ENCODE measurements at places on chromosomes 1 and 21.

DNA sequence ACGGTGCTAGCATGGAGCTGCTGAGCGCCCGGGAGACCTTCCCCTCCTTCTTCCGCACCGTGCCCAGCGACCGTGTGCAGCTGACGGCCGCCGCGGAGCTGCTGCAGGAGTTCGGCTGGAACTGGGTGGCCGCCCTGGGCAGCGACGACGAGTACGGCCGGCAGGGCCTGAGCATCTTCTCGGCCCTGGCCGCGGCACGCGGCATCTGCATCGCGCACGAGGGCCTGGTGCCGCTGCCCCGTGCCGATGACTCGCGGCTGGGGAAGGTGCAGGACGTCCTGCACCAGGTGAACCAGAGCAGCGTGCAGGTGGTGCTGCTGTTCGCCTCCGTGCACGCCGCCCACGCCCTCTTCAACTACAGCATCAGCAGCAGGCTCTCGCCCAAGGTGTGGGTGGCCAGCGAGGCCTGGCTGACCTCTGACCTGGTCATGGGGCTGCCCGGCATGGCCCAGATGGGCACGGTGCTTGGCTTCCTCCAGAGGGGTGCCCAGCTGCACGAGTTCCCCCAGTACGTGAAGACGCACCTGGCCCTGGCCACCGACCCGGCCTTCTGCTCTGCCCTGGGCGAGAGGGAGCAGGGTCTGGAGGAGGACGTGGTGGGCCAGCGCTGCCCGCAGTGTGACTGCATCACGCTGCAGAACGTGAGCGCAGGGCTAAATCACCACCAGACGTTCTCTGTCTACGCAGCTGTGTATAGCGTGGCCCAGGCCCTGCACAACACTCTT, 1.1 kb downstream of the TAS1R3 start:
- no peak for DNase-seq

DNA sequence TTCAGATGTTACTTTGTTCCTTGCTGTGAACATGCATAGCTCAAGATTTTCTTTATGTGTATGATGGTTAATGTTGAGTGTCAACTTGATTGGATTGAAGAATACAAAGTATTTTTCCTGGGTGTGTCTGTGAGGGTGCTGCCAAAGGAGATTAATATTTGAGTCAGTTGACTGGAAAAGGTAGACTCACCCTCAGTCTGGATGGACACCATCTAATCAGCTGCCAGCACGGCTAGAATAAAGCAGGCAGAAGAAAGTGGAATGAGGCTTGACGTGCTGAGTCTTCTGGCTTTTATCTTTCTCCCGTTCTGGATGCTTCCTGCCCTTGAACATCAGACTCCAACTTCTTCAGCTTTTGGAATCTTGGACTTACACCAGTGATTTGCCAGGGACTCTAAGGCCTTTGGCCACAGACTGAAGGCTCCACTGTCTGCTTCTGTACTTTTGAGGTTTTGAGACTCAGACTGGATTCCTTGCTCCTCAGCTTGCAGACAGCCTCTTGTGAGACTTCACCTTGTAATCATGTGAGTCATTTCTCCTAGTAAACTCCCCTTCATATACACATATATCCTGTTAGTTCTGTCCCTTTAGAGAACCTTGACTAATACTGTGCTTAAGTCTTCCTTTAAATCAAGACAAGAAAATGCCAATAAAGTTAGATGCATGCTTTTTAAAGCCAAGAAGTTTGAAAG, 626.6 kb downstream of the KCNT2 start:
- DNase-seq: peak; percentile 28

DNA sequence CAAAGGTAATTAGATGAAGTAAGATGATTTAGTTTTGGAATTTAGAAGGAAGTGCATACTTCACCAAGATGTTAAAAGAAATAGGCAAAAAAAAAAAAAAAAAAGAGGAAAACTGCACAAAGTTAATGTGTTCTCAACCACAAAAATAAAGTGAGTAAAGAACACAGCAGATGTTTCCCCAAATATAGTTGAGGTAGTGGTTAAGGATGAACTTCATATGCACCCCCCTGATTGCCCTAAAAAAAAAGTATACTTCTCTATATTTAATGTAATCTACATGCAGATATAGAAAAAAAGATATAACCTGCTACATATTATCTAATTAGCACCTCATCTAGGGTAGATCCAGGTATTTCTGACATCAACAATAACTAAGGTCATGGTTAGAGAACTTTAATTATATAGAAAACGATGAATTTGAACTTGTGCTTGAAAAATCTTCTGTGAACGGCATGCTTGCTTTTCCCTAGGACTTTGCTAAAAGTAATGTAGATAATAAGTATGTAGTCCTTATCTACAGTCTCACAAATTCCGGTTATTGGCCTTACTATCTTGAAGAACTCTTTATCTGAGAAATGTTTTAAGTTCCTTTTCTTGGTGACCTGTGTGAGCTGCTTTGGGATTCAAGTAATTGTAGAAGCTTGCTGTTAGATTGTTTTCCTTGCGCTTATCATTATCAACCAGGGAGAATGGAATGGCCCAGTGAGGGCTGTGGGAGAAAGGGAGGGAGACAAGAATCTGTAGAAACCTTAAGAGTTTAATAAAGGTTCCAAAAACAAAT, 70.1 kb upstream of the LRRC7 start:
- no peak for DNase-seq

GRCh38 chr21:34950980-34951379, 98.1 kb downstream of the RUNX1 start:
- no peak for DNase-seq

GRCh38 chr1:160581961-160582360, 2.7 kb upstream of the CD84 start:
- DNase-seq: no peak

- no peak for DNase-seq
Measured at GRCh38 chr1:222129041-222129440, 387.2 kb upstream of the DUSP10 start.

DNA sequence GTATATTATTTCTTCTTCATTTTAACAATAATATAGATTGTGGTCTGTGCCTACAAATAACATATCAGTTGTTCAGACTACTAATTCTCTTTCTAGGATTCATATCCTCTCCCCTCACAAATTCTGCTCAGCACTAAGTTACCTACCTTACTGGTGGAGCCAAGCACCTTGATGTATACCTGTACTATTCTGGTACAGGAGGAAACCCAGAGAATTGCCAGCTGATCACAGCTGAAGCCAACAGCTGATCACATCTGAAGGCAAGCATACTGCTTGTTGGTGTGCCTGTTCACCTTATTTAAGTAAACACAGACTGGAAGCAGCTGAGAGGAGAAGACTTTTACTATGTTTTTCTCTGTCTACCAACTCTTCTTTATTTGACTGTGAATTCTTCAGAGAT, 101.8 kb downstream of the PBX1 start:
- DNase-seq: no peak

DNA sequence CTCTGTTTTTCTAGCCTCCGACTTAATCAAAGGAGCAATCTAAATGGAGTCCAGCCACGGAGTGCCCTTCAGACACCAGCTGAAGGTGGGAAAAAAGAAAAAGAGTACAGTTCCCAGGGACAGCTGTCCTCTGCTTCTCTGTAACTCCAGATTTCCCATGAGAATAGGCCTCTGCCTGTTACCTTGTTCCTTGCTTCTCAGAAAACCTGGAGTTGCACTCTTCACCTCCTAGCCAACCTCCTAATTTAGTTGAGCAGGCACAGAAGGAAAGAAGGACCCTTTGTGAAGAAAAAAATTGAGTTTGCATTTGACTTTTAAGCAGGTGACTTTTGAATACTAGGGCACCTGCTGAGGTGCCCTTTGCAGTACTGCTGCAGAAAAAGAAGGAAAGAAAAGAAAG, 8.3 kb downstream of the BARHL2 start:
- DNase-seq: no peak

DNA sequence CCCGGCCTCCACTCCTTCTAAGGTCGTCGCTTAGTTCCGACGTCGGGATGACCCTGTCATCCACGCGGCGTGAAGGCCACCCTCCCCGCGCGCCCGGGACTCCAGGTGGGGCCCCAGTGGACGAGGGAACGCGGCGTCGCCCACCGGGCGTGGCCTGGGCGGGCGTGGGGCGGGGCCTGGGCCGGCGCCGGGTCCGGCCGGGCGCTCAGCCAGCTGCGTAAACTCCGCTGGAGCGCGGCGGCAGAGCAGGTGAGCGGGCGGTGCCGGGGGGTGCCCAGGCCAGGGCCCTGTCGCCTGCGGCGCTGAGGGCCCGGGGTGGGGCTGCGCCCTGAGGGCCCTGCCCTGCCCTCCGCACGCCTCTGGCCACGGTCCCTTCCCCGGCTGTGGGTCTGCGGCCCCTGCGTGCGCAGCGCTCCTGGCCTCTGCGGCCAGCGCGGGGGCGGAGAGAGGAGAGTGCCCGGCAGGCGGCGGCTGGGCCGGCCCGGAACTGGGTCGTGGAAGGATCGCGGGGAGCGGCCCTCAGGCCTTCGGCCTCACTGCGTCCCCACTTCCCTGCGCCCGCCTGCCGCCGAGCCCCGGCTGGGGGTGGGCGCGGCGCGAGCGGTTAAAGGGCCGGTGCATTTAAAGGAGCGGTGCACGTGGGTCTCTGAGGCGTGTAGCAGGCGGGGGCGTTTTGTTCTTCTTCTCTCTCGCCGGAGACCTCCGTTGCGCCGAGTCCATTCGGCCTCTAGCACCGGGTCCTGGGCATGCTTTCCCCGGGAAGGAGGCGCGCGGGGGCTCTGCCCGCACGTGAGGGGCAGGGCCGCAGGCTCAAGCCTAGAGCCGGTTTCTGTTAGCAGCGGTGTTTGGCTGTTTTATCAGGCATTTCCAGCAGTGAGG, at the start of gene PSEN2:
Gene PSEN2 (plus strand): TSS at position 216 of the 879 bp plus-strand sequence. CDS start 11,292 bp downstream, outside the sequence.
- peak; percentile 82 for DNase-seq

DNA sequence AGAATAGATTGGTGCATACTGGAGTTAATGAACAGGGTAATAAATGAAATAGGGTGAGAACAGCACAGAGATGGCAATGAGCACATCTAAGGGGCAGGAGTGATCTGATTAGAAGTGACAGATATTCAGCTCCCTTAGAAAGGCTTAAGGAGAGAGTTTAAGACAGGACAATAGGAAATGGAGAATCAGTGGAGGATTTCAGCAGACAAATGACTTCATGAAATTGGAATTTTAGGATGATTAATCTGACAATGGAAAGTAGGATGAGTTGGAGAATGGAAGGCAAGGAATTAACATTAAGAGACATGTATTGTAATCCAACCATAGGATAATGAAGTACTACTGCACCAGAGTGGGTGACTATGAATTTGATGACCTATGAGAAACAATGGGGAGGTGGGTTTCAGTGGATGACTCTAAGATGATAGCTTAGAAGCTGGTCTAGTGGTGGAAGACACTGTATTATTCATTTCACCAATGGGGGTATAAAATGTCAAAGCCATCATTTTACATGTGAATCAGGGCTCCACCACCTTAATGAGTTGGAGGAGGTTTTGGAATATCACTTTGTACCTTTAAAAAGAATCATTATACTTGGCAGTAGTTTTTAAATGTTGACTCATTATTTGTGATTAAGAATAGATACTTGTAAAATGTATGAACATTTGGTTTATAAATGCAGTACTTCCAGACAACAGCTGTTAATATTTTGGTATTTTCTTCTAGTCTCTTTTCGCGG, 139.1 kb downstream of the PLA2G4A start:
- DNase-seq: peak; percentile 74

GRCh38 chr1:229093238-229093540, 177.7 kb upstream of the RAB4A start:
- no peak for DNase-seq

DNA sequence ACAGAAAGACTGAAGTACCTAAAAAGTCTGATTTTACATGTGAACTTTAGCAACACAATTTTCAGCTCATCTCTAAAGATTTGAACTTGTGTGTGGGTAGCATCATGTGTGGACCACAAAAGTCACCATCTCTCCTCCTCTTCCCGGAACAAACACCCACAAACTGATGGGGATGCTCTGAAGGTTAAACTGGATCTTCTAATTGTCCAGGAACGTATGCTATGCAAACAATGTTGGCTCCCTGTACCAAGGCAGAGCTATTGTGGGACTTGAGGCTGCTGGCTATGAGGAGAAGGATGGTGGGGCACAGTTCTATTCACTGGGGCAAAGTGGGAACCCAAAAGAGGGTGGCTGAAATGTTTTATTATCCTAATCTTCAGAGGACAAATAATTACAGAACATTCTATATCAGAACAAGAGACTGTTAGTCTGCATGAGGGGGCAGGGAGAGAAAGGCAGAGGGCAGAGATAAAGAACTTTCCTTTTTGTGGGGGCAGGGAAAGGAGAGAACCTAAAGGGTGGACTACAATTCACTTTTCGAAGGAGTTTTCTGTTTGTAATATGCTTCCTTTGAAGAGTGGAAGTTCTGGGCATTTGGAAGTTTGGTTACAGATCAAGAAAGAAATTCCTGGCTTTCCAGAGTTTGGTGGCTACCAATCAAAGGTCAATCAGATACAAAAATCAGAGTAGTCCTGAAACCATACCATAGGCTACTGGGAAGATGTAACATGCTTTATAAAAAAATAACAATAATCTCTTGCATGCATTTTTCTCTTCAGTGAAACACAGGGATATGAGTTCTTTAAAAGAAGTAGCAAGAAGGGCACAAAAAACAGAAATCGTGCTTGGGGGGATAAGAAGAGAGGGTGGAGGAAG, 62.9 kb downstream of the GADD45A start:
- DNase-seq: no peak

- DNase-seq: peak; percentile 39
Measured at GRCh38 chr1:192311281-192311680, 5.5 kb upstream of the RGS21 start.

- DNase-seq: peak; percentile 70
Measured at GRCh38 chr1:76074321-76075187, at the start of gene ST6GALNAC3. ST6GALNAC3 (plus strand) TSS chr1:76074746.

GRCh38 chr1:185938396-185938795, 204.2 kb downstream of the HMCN1 start:
- no peak for DNase-seq

DNA sequence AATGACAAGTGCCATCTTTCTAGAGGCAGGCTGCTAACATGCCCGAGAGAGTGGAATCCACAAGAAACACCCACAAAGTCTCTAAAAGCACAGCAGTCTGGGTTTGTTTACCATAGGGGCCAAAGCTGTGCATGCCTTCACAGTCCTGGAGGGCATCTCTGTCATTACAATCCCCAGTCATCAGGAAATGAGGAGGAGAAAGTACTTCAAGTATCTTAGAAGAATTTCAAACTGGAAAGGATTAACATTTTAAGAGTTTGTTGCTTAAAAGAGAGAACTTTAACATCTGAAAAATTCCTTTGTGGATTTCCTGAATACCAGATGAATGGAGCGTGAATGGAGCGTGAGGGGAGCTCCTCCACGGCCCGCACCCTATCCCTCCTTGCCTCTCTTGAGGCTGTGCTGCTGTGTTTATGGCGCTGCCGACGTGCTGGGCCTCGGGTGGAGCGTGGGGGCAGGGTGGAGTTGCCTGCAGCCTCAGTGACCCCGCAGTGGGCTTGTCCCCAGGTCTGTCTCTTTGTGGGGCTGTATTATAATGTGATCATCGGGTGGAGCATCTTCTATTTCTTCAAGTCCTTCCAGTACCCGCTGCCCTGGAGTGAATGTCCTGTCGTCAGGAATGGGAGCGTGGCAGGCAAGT, 23.3 kb downstream of the SLC6A17 start:
- no peak for DNase-seq

GRCh38 chr1:43951021-43951985, 4.6 kb downstream of the IPO13 start:
- DNase-seq: peak; percentile 78

- peak; percentile 55 for DNase-seq
Measured at GRCh38 chr1:19651141-19651737, 7.1 kb downstream of the NBL1 start.

GRCh38 chr1:160127865-160128523, 12.4 kb downstream of the ATP1A2 start:
- DNase-seq: peak; percentile 71
